Tibial artery (tissue), 4 donors: ENCODE measurements at places on chromosomes 1 and 21.

DNA sequence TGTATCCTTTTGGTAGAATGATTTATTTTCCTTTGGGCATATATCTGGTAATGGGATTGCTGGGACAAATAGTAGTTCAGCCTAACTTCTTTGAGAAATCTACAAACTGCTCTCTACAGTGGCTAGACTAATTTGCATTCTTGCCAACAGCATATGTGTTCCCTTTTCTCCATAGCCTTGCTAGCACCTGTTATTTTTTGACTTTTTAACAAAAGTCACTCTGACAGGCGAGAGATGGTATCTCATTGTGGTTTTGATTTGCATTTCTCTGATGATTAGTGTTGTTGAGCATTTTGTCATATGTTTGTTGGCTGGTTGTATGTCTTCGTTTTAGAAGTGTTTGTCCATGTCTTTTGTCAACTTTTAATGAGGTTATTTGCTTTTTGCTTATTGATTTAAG lies 99.8 kb downstream of the UCK2 start:
- no peak for DNase-seq

DNA sequence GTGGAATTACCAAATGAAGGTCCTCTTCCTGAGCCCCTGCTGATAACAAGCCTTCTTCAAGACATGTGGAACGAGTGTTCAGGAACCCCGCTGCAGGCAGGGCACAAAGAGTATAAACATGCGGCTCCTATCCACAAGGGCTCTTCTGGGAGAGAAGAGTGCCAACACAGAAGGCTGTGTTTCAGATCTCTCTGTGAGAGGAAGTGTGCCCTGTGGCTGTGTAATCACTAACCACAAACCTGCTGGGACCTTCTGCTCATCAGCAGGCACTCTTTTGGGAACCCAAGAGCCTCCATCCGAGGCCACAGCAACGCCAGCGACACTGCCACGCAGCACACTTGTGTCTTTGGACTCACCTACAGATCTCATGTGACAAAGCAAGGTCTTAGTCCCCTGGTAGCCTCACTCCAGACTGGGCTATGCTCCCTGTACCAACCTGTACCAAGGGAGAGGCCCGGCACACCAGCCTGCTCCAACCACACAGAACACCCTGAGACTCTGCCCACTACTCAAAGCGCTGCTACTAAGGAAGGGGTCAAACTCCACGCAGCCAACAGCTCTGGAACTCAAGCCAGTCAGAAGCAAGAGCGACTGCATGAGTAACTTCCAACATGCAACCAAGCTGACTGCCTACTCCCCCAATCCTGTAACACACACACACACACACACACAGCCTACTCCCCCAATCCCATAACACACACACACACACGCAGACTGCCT lies 7.8 kb downstream of the PTTG1IP start:
- DNase-seq: no peak

DNA sequence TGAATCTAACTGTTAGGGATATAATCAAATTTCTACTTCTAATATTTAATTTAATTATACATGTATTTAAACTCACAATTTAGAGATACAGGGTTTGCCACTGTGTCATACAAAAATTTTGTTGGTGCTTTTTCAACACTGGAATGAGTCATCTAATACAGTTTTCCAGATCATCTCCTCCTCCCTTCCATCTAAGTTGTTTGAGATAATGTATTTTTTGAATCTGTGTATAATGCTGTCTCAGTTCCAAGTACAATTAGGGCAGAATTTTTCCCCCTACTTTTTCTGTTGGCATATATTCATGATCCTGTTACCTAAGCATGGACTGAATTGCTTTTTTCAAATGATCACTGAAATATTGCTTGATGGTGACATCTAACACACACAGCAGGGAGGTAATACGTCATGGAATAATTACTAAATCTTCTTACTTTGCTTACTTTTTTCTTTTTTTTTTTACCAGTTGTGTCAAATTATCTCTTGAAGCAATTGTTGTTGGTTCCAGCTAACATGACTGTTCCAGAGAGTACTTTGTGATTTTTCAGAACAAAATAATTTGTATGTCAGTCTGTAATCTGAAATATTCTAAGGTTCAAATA lies 146.0 kb downstream of the MAGI3 start:
- no peak for DNase-seq

- no peak for DNase-seq
These were observed 148.1 kb downstream of the ADSS2 start for GRCh38 chr1:244303610-244303969.

- no peak for DNase-seq
These were observed 458.7 kb upstream of the BRINP3 start for GRCh38 chr1:190936337-190936736.

GRCh38 chr1:183101081-183101480 lies 77.9 kb downstream of the LAMC1 start:
- DNase-seq: no peak

GRCh38 chr1:234260578-234260977 lies 112.7 kb upstream of the COA6 start:
- no peak for DNase-seq

GRCh38 chr1:30684881-30685795 lies 38.2 kb downstream of the MATN1 start:
- DNase-seq: peak; percentile 70

DNA sequence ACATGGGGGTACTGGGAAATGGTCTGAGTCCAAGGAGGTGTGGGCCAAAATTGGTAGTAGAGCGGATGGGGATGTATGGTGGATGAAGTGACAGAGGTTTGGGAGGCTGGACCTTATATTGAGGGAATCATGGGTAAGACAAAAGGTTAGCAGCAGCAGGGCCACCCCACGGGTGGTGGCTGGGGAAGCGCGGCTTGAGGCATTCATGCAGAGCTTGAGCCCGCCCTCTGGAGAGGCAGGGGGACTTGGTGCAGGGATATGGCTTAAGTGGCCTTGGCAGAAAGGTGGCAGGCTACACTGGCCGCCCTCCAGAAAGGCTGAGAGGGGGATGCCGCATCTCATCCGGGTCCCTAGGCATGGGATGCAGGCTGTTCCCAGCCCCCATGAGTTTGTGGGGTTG lies 31.5 kb downstream of the HMGB4 start:
- no peak for DNase-seq

- DNase-seq: no peak
These were observed 2.1 kb downstream of the RPS6KA1 start for GRCh38 chr1:26531651-26532131.
